Fibroblast of skin of right biceps (primary cell): ENCODE measurements at places on chromosomes 3 and 15.

GRCh38 chr3:47646362-47646761, 67.7 kb upstream of the CSPG5 start:
- peak; percentile 22 for DNase-seq

DNA sequence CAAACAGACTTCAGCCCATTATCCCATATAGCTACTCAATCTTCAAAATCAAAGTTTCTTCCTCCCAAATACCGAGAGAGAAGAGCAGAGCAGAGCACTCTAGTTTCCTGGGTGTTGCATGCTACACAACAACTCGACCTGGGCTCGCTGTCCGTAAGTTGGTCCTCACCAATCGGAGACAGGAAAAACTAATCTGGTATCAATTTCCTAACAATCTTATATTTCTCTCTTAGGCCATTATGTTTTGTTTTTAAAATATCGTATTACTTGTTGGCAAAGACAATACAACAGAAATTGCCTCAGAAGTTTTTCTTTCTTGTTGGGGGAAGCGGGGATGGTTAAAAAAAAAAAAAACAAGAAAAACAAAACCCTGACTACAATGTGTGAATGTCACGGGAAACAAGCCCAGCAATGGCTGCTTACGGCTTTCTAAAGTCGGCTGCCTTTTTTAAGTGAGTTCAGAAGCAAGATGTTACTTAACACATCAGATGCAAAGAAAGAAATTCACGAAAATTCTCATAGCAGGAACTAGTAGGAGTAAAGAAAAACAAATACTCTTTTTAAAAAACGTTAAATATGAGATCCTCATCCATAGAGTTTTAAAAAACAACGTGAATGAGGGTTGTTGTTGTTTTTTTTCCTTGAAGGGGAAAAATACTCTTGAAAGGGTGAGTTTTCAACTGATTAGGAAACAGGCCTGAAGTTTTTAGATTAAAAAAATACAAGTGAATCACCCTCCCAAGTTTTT, 1.9 kb downstream of the VGLL4 start:
- peak; percentile 56 for DNase-seq

DNA sequence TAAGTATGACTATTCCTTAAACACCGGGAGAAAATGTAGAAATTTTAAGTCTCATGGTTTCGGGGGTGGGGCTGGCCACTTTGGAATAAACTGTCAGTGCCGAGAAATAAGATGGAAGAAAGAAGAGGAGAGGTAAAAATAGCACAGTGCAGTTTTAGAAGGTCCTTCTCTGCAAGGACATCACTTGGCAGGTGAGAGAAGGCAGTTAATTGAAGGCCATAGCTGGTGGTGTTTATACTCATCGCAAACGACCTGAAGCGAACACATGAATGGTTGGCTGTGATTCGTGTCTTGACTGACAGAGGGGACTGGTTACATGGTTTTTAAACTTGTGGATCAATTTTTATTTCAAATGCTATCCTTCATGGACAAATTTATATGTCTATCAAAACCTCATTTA, 54.9 kb upstream of the SENP5 start:
- no peak for DNase-seq

DNA sequence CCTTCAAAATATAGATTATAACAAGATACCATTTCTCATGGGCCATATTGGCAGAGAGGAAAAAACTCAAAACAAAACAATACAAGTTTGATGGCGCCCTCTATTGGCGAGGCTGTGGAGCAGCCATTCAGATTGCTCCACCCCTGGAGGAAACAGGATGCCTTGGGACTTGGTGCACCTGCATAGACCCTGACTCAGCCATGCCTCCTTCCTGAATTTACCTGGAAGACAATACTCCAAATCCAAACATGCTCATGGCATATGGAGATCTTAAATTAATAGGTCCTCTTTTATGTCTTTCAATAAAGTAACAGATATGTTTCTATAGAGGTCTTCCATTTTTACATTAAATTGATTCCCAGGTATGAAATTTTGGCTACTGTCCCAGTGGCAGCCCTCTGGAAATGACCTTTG, 90.0 kb downstream of the APBA2 start:
- peak; percentile 57 for DNase-seq

- no peak for DNase-seq
These were observed 4.3 kb downstream of the PEAK1 start for GRCh38 chr15:77415450-77416147.

DNA sequence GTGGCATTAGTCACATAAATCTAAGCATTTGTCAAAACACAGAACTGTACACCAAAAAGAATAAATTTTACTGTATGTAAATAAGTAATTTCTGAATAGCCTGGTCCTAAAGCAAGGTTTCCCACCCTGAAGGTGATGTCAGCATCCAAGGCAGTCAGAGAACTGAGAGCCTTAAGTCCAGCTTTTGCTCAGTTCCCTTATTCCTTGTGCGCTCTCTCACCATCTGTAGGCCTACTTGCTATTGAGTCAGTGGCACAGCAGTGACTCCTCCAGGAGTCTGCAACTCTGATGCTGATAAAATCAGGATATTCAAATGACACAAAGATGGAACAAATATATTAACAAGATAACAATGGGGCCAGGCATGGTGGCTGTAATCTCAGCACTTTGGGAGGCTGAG, 22.3 kb downstream of the VPS39 start:
- DNase-seq = no peak

DNA sequence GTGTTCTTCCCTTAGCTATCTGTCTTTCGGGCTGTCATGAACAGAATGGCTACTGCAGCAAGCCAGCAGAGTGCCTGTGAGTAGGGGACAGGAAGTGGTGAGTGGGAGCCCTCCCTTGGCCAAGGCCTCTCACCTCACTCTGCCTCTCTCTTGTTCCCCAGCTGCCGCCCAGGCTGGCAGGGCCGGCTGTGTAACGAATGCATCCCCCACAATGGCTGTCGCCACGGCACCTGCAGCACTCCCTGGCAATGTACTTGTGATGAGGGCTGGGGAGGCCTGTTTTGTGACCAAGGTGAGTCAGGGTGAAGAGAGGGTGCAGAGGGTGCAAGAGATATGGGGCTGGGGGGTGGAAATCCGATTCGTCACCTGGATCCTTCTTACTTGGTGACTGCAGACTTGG, 3.0 kb downstream of the DLL4 start:
- DNase-seq = no peak

DNA sequence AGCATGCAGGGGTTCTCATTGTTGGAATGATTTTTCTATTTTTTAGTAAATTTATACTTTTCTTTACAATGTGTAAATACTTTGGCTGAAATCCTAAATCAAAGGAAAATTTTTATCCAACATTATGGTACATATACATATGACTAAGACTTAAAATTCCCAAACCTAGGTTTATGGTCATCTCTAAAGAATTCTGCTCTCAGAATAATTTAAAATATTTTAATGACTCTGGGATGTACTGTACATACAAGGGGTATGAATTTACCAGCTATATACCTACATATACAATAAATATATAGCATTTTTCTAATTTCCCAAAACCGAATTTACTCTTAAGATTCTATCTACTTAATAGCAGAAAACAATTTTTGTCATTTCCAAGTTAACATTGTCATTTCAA, 137.9 kb upstream of the POU1F1 start:
- peak; percentile 64 for DNase-seq

DNA sequence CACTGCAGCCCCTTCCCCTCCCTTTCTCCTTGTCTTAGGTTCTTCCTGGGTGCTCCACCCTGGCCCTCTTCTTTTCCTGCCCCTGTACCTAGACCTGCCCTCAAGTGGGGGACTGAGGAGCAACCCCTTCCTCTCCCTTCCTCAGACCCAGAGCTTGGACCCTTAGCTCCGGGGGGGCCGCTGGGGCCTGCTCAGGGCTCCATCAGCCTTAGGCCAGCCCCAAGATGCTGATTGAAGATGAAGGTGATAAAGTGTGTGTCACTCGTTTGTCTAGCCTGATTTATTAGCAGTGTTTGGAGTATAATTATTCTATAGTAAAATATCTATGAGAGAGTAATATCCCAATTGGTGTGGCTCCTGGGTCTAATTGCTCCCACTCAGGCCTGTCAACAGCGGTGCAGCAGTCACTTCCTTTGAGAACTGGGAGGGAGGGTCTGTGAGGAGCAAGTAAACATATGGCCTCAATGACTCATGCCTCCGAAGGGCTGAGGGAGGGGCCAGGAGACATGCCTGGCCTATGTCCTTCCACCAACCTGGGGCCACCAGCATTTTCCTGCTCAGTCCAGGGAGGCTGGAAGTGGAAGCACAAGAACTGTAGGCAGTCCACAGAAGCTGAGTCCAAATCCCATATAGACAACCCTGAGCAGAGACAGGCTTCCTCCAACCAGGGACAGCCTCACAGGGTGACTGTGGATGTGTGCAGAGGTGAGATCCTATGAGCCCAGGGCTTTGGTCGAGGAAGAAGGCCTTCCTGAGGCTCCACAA, 123.2 kb downstream of the DNAJB8 start:
- peak; percentile 74 for DNase-seq

DNA sequence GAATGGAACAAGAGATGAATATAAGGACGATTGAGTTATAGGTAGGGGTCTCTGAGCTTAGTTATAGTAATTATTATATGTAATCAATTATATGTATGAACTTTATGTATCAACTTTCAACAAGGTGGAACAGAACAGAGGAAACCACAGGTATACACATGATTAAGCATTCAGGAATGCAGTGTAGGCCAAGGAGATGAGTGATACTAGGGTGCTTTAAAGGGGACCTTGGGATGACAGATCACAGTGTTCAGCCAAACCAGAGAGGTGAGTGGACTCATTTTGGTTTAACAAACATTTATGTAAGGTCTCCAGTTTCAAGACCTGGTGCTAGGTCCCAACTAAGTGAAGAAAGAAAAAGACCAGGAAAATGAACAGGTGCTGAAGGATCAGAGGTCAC, 895.5 kb downstream of the ROBO2 start:
- no peak for DNase-seq

DNA sequence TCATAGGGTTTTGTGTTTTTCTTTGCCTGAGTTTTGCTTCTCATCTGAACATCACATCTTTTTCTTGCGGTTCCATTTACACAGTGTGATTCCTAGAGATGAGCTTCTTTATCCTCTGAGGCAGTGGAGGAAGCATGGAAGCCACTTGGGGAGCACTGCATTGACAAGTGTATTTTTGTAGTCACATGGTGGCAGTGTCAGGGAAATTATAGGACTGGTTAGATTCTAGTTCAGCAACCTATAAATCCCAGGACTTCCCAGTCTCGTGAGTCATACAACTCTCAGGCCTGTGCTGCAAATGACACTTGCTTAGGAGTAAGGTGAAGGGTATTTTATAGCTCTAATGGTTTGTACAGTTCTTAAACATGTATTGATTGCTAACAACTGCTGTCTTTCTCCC, 58.4 kb downstream of the RBM6 start:
- peak; percentile 40 for DNase-seq

DNA sequence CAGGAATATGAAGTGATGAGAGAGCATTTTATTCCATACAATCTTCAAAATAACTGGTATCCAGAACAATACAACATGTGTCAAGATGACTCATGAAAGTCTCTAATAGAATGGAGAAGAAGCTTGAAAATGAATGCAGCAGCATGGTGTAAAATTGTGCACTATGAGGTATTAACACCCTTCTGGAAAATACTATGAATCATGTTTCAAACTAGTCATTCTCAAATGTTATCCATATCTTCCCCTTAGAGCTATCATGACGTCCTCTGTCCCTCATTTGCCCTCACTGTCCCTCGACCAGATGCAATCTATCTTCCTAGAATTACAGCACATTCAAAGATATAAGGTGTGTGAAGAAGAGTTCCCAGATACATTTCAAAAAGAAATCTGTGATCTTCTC, 198.2 kb downstream of the NECTIN3 start:
- DNase-seq = no peak

GRCh38 chr3:181402347-181402746, 309.4 kb upstream of the SOX2 start:
- DNase-seq = no peak

DNA sequence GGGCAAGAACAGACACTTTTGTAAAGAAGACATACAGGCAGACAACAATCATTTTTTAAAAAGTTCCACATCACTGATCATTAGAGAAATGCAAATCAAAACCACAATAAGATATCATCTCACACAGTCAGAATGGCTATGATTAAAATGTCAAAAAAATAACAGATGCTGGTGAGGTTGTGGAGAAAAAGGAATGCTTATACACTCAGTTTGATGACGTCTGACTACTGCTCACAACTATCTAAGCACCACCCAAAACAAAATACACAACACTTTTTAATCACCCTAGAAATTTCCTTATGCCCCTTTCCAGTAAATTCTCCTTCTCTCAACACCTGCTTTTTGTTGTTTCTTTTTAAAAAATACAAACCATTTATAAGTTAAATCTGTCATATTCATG, 228.8 kb downstream of the ISL2 start:
- DNase-seq = peak; percentile 16

DNA sequence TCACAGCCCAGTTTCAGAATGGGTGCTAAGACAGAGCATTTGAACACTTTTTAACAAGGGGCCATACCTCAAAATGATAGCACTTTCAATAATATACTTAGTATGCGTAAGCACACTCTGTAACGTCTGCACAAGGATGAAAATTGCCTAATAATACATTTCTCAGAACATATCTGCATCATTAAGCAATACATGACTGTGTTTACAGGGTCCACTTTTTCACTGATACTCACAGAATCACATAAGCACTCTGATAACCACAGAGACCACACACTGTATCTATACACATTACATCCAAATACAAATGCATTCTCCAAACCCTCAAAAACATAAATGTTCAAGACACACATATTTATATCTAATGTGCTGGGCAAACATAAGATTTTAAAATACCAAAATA, 79.8 kb downstream of the NR1I2 start:
- DNase-seq = no peak

DNA sequence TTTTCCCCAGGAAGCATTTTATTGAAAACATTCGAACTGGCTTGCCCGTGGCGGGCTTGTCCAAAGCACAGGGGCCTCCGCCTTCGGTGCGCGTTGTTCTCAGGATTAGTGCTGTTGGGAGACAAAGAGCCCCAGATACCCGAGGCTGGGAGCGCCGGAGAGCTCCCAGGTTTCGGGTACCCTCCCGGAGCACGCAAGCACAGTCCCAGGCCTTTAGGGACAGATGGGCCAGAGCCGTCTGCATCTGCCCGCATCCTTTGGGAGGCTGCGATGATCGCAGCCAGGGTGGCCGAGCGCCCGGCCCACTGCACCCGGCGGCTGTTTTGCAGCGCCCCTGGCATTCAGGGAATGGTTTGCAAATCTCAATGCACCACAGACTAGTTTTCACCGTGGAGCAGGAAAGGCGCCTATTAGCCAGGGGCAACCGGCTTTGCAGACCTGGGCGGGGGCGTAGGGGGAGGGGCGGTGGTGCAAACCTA, 5.0 kb upstream of the FEZF2 start:
- no peak for DNase-seq

- peak; percentile 97 for DNase-seq
These were observed 45.8 kb upstream of the SEC13 start for GRCh38 chr3:10366651-10367101.

- DNase-seq = peak; percentile 68
These were observed 3.1 kb upstream of the BHLHE40 start for GRCh38 chr3:4976109-4976508.

GRCh38 chr3:152388631-152389030, 119.9 kb downstream of the MBNL1 start:
- DNase-seq = no peak

- DNase-seq = no peak
These were observed 84.9 kb upstream of the TBL1XR1 start for GRCh38 chr3:177282119-177282655.
